ENCODE measurements at places on chromosomes 6 and 20.

DNA sequence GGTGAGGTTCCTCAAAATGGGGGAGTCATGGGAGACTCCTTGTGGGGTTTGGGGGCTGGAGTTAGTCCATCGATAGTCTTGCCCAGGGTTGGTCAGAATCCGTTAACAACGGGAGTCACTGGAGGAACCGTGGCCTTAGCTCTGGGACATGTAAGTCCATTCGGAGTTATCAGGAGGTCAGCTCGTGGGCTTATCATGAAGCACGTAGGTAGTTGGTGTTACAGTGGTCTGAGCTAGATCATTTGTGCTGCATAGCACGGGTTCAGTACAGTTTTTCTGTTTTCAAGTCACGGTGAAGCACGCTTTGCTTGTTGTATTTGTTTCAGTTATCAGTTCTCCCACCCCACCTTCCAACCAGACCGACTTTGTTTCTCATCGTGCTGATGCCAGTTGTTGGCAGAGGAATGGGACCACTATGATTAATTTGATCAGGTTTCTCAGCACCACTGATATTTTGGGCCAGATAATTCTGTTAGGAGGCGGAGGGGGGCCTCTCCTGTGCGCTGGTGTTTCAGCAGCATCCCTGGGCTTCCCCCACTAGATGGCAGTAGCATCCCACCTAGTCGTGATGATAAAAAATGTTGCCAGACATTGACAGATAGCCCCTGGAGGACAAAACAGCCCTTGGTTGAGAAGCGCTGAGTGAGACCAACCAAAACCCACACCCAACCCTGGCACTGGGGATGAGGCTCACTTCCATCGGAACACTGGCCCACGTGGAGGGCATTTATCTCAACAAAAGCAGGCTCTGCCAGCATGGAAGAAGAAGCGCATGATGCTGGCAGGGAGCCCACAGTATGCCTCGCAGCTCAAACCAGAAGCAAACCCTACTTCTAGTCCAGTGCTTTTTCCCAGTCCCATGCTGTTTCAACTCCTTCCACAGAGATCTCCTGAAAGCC, 2.2 kb upstream of the APMAP start:
- DNase-seq, result peak; percentile 75

DNA sequence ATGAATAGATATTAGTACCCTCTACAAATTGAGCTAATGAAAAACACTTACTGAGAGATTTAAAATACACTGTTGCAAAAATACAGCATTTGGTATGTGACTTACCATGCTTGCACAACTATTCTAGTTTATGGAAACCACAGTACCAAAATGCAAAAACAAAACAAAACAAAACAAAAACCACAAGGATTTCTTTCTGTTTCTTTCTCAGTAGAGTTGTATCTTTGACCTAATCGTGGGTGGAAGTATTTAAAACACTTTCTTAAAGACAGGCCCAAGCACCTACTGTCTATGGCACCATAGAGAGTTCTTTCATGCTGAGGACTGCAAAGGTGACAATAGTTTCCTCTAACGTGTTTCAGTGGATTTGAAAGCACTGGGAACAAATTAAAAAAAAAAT, 95.3 kb upstream of the C6orf118 start:
- no peak for DNase-seq

DNA sequence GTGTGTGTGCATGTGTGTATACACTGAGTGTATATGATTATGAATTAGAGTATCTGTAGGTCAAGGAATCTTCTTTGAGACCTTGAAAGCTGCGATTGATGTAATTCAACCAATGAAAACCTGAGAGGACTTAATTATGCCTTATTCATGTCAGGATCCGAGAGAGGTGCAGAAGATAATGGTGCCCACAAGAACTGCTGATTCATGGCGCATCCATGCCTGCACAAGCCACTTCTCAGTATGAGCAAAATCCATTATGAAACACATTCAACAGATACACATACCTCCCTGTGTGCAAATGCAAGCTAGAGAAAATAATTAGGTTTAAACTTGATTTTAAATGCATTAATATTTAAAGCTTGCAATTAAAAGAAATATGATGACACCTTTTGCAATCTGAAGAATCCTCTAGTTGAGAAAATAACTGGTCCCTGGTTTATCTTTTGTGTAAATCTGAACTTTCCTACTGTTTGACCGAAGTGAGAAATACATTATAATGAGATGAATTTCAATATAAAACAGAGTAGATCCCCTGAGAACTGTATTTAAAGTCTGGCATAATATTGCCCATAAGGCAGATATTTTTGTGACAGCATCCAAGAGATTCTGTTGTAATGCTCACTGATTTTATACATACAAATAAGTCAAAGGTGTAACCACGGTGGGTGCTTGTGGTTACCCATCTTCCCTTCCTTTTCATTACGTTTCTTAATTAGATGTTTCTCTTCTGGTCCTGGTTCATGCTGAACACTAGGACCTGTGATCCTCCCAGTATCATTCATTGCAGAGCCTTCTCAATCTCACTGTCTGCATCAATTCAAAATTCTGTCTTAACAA, 45.6 kb downstream of the LY86 start:
- DNase-seq, result no peak

DNA sequence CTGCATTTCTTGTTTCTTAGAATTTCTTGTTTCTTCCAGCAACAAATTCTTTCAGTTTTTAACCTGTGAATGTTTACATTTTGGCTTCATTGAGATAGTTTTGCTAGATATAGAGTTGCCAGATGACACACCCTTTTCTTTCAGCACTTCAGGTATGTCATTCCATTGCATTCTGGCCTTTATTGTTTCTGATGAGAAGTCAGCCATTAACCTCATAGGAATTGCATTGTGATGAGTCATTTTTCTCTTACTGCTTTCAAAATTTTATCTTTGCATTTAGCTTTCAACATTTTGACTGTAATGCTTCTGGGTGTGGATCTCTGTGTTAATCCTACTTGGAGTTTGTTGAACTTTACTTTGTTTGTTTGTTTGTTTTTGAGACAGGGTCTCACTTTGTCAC, 440.3 kb upstream of the HS3ST5 start:
- DNase-seq, result no peak

GRCh38 chr20:50115041-50115512, 2.1 kb upstream of the UBE2V1 start:
- no peak for DNase-seq

GRCh38 chr6:42259286-42259685, 41.6 kb upstream of the MRPS10 start:
- DNase-seq, result no peak

GRCh38 chr6:104031346-104031745, 828.4 kb downstream of the HACE1 start:
- no peak for DNase-seq

GRCh38 chr6:41505122-41506049, 40.8 kb upstream of the FOXP4 start:
- peak; percentile 24 for DNase-seq

DNA sequence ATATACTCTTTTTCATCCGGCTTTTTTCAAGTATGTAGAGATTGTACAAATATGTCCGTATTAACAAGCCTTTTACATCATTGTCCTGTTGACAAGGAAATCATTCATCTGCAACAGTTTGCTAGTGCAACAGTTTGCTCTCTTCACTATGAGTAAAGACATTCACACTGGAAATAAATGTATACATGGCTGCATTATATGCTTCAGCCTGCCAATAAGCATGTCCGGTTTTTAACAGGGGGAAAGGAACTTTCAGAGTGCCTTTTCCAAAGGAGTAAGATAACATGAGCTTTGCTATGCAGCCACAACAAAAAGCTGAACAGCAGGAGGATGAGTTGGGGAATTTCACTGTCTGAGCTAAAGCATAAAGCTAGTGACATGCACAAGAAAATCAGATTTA, 99.4 kb upstream of the ADTRP start:
- DNase-seq, result no peak

DNA sequence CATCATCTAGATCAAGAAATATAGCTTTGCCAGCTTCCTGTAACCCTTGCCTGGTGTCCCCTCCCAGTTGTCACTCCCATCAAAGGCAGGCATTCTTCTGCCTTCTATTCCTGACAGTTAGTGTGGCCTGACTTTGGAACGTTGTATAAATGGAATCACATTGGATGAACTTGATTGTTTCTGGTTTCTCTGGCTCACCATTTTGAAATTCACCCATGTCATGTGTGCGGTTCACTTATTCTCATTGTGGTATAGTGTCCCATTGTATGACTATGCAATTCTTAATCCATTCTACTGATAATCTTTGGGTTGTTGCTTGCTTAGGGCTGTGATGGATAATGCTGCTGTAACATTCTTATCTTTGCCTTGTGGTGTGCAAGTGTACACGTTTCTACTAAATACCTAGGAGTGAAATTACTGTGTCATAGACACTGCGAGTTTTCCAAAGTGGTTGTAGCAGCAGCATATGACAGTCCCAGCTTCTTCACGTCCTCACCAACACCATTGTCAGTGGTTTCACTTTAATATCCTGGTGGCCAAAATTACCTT, 73.2 kb downstream of the VEGFA start:
- DNase-seq, result no peak

DNA sequence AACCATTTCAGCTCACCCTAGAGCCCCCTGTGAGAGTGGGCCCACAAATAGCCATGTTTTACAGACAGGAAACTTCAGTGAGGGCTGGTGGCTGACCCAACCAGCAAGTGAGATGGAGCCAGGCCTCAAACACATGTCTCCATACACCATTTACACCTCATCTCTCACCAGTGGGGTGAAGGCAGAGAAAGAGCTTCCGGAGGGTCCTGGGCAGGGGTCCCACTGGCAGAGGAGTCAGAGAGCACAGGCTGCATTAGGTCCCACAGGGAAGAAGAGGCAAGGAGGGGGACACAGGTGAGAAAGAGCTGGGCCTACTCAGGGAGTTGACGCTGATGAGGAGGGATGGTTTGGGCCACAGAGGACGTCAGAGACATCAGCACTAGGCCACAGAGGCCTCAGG, 172.6 kb downstream of the VEGFA start:
- DNase-seq, result no peak

GRCh38 chr6:113755449-113756289, 101.5 kb upstream of the MARCKS start:
- DNase-seq, result no peak

GRCh38 chr6:22800451-22800850, 231.1 kb downstream of the HDGFL1 start:
- no peak for DNase-seq

DNA sequence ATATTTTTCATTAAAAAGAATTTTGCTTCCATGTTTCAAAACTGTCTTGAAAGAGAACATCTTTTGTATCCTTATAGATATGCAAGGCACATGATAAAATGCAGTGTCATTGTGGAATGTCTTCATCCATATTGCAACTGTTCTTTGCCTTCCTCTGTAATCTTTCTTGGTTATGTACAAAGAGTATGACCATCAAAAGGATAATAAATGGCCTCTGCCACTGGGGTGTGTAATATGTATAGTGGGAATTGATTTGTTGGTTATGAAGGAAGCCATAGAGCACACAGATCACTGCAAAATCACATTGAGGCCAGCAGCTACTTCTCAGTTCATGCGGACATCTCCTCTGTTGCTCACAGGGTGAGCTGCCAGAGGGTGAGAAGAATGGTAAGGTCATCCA, 703.5 kb downstream of the TFAP2A start:
- DNase-seq, result no peak

DNA sequence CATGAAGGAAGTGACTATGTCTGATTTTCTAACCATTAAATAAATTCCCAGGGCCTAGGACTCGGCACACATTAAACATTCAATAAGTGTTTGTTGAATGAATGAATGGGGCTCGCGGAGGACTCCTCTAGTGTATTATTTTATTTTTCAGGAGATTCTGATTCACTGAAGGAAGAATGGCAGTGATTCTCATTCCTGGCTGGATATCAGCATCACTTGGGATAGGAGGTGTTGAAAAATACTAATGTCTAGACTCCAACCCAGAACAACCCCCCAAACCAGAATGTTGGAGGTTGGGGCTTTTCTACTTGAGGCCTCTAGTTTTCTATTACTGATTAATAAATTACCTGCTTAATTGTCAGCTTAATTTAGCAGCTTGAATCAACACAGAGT, 195.4 kb downstream of the BTBD3 start:
- DNase-seq, result no peak

- no peak for DNase-seq
These were observed 134.0 kb upstream of the HCRTR2 start for GRCh38 chr6:55040102-55040848.

Data from stimulated activated CD4-positive, alpha-beta T cell treated with anti-CD3 and anti-CD28 coated beads, Interleukin-12 subunit alpha, Interleukin-12 subunit beta, amount 100 ng/mL, for 4 hours (primary cell).